NB4 (cell line): ENCODE measurements at places on chromosomes 5 and 9.
A peak's percentile ranks its signal among the peaks of the same experiment; 100 is the strongest.

DNA sequence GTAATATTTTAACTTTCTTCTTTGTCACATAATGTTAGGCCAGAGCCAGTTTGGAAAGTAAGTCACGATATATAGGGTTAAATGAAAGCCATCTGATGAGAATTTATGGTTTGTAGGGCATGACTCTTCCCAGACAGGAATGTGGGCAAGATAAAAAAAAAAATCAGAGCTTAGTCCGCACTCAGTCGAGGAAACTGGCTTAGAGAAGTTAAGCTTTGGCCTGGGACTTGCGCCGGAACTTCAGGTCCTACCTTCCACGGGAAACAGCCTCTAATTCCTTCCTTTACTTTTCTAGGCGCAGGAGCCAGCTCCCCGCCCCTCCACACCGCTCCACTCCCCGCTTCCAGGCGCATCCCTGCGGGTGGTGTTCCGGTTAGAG, 475 bp downstream of the DDX31 start:
- DNase-seq: peak; percentile 74

DNA sequence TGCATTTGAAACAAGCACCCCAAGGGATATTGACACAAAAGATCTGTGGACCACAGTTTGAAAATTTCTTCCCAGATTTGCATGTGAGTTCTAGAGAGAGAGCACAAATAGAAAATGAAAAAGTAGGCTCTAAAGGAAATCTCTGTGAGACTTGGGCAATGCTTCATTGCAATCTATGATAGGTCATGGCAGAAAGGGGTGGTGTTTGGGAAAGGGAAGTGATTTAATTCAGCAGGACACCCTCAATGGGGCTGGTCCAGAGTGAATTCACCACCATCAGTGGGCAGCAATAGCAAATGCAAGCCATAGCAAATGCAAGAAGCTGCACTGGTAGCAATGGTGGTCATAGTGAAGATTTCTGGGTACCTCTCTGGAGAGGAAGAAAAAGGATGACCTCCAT, 58.1 kb downstream of the ANKRD55 start:
- DNase-seq: no peak

GRCh38 chr5:159933531-159934485, 17.5 kb downstream of the ADRA1B start:
- no peak for DNase-seq

GRCh38 chr9:131999692-132000551, 79.7 kb downstream of the MED27 start:
- no peak for DNase-seq

GRCh38 chr5:42828671-42829070, 17.0 kb upstream of the SELENOP start:
- DNase-seq: no peak

- no peak for DNase-seq
Observed at GRCh38 chr9:108184941-108185340, 670.8 kb downstream of the ACTL7B start.

- no peak for DNase-seq
Observed at GRCh38 chr5:40378396-40379177, 301.1 kb upstream of the PTGER4 start.

GRCh38 chr5:177447066-177447610, 524 bp downstream of the PRR7 start:
- peak; percentile 78 for DNase-seq
